ENCODE measurements at places on chromosomes 7 and 10.

DNA sequence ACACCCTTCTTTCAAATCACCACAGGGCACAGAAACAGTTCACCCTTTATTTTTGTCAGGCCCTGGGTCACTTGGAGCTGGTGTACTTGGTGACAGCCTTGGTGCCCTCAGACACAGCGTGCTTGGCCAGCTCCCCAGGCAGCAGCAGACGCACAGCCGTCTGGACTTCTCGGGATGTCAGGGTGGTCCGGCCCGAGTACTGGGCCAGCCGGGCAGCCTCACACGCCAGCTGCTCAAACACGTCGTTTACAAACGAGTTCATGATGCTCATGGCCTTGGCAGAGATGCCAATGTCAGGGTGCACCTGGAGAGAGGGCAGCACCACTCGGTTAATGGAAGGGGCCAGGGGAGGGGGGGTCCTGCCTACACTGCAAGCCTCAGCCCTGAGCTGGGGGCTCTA lies 2.5 kb downstream of the H2BK1 start:
- DNase-seq, result no peak

DNA sequence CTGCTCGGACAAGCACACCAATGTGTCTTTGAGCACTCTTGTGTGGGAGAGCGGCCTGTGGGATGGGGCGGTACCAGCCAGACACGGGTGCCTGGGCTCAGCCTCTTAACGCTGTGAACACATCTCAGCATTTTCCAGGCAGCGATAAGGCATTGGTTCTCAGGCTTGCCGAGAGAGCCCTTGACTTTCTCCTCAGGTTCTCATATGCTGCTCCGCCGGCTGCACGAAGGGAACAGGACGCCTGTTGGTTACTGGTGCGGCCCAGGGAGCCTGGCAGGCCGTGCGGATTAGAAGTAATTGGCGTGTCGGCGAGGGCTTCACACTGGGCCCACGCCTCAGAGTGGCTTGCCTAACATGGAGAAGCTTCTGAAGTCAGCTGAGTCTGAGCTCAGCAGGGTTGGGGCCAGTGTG lies 456.7 kb upstream of the FOXK1 start:
- no peak for DNase-seq

- DNase-seq, result no peak
These were observed 464.5 kb downstream of the GRID1 start for GRCh38 chr10:85902051-85902450.

- no peak for DNase-seq
These were observed 32.1 kb downstream of the JCAD start for GRCh38 chr10:30027057-30028005.

DNA sequence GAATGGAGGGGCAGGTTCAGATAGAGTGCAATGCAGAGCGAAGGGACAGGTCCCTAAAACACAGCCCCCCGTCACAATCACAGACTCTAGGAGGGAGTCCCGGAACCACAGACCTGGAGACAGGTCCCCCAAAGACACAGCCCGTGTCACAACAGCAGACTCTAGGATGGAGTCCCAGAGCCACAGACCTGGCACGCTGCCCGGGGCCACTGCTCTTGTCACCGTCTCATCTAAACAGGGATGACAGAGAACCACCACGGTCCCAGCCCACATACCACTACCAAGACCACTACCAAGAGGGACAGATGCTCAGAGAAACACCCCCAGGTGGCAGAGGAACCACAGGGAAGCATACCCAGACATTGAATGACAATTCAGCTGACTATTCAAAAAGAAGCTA lies 183.9 kb downstream of the TCERG1L start:
- no peak for DNase-seq

GRCh38 chr7:130384371-130384801 lies 4.1 kb downstream of the CPA1 start:
- no peak for DNase-seq

- no peak for DNase-seq
These were observed 2.2 kb upstream of the CUX1 start for GRCh38 chr7:101814991-101815825.

- DNase-seq, result no peak
These were observed 25.7 kb upstream of the FAM107B start for GRCh38 chr10:14800397-14800796.

- DNase-seq, result no peak
These were observed 66.6 kb downstream of the FZD1 start for GRCh38 chr7:91330866-91331265.

- no peak for DNase-seq
These were observed 26.6 kb downstream of the CDNF start for GRCh38 chr10:14810969-14811953.

DNA sequence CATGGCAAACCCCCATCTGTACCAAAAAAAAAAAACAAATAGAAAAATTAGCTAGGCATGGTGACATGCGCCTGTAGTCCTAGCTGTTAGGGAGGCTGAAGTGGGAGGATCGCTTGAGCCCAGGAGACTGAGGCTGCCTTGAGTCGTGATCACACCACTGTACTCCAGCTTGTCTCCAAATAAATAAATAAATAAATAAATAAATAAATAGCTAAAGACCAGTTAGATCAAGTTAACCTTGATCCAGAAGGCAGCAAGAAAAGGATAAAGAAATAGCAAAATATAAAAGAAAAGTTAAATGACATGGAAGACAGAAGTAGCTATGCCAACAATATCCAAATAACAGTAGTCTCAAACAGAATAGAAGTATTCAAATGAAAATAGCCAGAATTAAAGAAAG lies 132.2 kb upstream of the SH2B2 start:
- no peak for DNase-seq

DNA sequence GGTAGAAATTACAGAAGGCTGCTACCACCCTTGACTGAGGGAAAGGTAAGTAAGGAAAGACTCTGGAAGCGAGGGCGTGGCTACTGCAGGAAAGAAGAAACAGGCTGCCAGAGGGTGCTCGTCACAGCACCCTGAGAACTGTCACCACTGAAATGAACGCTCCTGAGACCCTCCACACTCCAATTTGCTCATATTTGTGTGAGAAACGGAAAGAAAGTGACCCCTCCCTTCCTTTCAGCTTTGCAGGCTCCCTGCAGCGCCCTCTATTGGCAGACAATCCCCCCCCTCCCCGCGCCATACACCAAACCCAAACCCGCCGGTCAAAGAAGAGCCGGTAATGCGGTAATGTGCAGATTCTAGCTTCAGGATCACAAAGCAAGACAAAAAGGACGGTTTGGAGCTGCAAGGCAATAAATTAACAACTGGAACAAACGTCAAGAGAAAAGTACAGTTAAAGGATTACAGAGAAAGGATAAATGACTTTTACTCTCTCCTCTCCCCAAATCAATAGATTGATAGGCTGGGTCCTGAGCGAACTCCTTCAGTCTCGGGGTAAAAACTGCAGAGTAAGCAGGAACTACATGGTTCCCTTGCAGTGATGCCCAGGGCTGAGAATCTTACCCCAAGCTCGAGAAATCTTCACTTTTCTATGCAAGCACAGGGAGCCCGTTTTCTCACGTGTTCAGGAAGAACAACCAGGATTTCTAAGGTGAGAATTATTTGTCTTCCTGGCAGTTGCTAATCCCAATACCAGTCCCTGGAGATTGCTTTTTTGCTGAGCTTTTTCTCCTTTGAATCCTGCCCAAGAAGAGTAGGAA lies 47.6 kb downstream of the STEAP1B start:
- DNase-seq, result peak; percentile 83

GRCh38 chr7:126447984-126448383 lies 804.8 kb downstream of the GRM8 start:
- DNase-seq, result no peak

- no peak for DNase-seq
These were observed 82.5 kb downstream of the COBL start for GRCh38 chr7:51234139-51234538.

GRCh38 chr7:155257482-155258225 lies 40.0 kb upstream of the INSIG1 start:
- no peak for DNase-seq

DNA sequence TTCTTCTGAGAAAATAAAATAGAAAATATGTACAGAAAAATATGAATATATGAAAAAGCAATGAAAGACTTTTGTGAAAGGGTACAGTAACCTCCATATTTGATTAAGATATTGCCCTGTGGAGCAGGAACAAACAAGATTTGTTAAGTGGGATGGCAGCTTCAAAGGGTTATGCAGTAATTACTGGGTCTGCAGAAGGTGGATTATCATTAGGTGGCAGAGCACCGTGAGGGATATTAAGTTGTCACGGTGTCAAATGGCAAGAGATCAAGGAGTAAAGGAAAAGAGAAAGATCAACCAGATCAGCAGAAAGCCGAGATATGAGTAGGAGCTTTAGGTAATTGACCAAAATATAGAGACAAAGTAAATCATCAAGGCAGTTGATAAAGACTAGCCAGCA lies 44.1 kb downstream of the DGKB start:
- no peak for DNase-seq

DNA sequence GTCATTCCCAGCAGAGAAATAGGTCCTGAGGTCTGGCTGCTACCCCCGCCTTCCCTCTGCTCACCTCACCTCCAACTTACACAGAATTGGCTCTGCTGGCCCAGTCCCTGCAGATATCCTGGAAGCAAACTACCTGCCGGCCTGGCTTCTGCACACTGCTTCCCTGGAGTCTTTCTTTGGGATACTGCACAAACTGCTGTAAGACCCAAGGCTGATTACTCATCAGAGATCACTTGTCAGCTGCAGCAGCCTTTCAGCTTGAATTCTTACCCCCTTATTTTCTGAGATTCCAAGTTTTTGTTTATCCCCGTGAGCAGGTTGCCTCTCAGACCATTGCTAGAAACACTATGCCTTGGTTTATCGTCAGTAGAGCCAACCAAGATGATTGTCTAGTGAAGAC lies 426.4 kb downstream of the PHTF2 start:
- DNase-seq, result no peak

DNA sequence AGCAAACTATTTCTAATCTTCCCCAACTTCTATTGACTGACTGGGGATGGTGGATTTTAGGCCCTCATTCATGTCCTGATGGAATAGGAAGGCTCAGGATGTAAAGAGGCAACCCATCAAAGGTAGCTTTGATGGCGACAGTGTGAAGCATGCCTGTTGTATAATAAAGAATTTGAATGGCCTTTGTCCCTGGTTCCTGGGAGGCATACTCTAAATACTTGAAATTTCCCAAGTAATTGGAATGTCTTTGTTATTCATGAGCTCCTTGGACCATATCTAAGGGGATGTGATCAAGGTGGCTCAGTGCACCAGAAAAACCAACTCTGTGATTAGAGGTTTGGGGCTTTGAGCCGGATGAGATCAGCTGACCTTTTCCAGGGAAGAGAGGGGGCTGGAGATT lies 264.5 kb upstream of the NEBL start:
- no peak for DNase-seq

DNA sequence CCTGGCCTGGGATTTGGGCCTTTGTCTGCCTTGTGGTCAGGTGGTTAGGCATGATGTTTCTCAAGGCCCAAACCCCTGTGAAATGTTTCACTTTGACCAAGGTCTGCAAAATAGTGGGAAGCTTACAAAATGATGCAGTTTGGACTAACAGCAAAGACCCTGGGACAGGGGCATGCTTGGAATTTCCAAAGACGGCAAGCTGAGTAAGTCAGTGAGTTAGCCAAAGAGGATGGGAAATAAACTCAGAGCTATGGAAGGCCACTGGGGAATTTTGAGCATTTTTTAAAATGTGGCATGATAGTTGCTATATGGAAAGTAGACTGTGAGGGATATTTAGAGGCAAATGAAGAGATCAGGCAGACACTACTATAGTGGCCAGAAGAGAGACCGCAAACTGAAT lies 31.6 kb upstream of the PPP1R3C start:
- no peak for DNase-seq

DNA sequence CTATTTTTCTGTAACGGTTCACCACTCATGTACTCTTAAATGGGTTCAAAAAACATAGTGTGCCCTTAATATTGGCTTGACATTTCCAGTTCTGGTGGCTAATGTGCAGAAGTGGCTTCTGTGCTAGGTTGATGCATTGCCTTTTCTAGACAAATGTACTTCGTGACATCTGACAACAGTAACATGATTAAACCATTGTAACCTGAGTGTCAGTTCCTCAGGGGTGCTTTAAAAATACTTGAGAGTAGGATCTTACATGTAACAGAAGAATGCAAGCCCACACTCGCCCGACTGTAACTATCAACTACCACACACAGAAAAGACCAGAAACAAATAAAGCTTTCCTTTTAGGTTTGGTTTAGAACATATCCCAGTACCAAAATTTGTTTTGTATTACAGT lies 393.4 kb upstream of the NFE2L3 start:
- no peak for DNase-seq

DNA sequence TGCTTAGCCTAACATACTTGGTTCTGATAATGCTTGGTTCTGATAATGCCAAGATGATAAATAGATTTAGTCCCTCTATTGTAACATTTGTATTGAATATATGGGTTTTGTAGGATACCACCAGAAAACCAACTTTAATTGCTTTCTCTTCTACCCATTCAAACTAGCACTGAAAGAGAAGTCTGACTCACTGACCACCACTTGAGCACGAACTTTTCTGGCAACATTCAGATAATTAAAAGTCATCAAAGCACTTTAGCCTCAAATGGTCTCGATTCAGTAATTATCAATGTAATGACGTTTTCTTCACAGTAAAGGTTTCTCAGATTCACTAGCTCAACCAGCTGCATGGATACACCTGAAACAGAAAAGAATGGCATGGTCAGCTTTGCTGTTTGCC lies 63.0 kb downstream of the HDAC9 start:
- DNase-seq, result no peak

- DNase-seq, result no peak
These were observed 9.4 kb downstream of the ELFN1 start for GRCh38 chr7:1679326-1679965.

GRCh38 chr7:100568176-100568895 lies 5.4 kb downstream of the SAP25 start:
- no peak for DNase-seq

DNA sequence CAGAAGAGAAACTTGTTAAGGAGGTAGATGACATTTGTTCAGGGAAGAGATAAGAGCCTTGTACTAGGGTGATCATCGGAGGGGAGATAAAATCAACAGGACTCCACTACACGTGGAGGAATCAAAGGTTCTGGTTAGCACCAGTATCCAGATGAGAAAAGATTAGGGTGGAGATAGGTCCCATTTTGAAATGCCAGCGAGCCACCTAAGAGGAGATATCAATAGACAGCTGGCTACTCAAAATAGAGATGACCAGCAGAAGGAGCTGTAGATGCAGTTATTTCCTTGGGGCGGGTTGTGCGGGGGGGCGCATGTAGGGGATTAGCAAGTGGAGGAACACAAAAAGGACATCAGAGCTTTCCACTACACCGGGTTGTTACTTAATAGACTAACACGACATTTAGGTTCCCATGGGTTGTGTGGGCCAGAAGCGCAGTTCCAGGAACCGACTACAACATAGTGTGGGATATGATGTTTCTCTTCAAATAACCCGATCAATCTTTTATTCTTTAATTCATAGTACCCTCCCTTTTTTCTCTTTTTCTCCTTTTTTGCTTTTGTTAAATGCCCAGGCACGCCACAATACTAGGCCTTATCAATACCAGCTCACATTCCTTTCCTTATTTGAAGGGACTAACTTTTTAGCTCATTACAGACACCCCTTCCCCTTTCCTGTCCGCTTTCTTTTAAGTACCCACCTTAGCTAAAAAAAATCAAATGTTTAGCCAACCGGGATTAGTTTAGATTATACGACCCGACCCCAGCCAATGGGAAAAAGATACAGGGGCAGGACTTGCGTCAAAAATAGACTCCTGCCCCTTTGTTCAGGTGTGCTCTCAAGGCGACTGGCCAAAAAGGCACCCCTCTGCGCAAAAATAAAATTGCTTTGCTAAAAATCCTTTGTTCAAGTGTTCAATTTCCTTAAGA lies 2.0 kb upstream of the KIF11 start:
- no peak for DNase-seq

Data from dorsolateral prefrontal cortex (tissue), 122 donors.